ENCODE measurements at places on chromosomes 6 and 20. TPM values are rescaled to one million over a fixed set of nuclear protein-coding genes. Genes with fewer than 3 reads are reported as not detected.
A peak's percentile ranks its signal among the peaks of the same experiment; 100 is the strongest.

DNA sequence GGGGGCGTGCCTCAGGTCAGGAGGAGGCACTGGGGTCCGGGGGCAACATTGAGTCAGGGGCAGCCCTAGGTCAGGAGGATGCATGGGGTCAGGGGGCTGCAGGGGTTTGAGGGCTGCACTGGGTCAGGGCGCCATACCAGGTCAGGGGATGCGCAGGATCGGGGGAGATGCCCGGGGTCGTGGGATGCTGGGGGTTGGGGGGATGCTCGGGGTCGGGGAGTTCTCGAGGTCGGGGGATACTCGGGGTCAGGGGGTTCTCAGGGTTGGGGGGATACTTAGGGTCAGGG is 727 bp upstream of the EXOC2 start:
- H3K4me3 ChIP-seq: peak overlapping the region; percentile 98
- H3K4me1 ChIP-seq: peaks cover 9% of the 10 kb centered on the region
- H3K27ac ChIP-seq: no peak overlapping the region
- DNase-seq: no peak
- H3K27me3 ChIP-seq: no peaks in the 10 kb centered on the region
- H3K36me3 ChIP-seq: no peaks in the 10 kb centered on the region

CD93 gene
- total RNA-seq: 0.02 TPM

TSPO2 gene
- total RNA-seq: not detected

DNA sequence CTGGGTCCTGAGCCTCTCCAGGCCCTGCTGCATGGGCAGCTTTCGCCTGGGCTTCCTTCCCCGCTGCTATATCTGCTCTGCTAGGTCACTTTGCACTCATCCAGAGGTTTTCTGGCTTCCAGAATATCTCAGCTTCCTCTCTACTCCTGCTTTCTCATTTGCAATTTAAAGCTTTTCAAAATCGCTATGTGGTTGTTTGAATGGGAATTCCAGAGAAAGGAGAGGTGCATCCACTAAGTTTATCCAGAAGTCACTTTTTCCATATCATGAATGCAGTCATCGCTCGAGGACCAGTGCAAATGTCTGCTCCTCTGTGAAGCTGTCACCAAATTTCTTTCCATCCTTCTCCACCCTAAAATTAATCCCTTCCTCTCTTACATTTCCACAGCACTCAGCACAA is 61.2 kb downstream of the SOD2 start:
- H3K36me3 ChIP-seq: no peaks in the 10 kb centered on the region
- H3K27me3 ChIP-seq: no peaks in the 10 kb centered on the region
- H3K27ac ChIP-seq: no peak overlapping the region
- no peaks in the 10 kb centered on the region for H3K4me1 ChIP-seq
- H3K4me3 ChIP-seq: no peak overlapping the region
- no peak for DNase-seq

ATP6V1G2 gene
- 3.4 TPM for total RNA-seq

DNA sequence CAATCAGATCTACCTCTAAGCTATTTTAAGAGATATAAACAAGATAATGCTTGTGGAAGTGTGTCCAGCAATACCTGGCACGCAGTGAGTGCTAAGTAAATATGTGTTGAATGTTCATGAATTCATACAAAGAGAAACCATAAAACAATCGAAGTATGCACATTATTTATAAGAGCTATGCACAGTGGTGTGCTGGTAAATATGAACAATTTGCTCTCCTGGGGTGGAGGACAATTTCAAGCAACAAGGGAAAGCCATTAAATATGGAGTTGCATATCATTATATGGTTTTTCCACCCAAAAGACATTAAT is 526.6 kb upstream of the MARCKS start:
- H3K27ac ChIP-seq: no peak overlapping the region
- H3K36me3 ChIP-seq: no peaks in the 10 kb centered on the region
- no peak for DNase-seq

DNA sequence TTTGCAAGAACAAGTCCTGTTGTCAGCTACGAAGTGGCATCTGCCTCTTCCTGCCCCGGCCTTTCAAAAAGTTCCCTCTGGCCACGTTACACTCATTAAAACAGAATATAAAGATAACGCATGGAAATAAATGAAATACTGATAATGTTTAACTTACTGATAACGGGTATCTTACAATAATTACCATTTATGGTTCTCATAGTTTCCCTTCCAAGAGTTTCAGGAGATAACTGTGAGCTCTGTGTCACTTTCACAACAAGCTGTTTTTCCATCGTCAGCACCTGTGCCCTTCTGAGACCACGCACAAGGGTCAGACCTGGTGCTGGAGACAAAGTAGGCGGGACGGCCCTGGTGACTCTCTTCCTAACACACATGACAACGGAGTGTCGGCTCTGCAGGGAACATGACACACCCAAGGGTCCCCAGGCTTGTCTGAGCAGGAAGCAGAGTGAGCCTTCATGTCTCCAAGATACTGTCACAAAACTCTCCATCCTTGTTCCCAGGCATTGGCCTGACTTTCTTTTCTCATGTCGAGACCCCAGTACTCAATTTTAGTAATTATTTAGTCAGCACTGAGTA is 86.2 kb upstream of the THBS2 start:
- no peaks in the 10 kb centered on the region for H3K27me3 ChIP-seq
- H3K27ac ChIP-seq: no peak overlapping the region
- no peak for DNase-seq
- no peaks in the 10 kb centered on the region for H3K4me1 ChIP-seq
- H3K4me3 ChIP-seq: no peak overlapping the region
- H3K36me3 ChIP-seq: no peaks in the 10 kb centered on the region

DNA sequence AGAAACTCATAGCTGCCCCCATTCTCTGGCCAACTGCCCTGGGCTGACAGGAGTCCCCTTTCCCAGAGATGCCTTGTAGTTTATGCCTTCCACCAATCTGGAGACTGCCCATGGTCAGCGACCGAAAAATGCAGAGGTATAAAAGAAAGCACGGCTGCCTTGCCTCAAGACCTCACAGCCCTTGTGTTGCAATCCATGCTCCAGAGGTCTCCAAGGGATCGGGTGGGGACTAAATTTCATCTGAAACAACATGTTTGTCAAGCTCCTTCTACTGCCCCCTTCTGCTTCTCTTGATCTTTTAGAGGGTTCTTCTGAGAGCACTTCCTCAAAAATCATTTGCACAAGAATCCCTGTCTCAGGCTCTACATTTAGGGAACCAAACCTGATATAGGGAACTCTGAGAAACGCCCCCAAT is 128.8 kb downstream of the PLCB1 start:
- H3K4me3 ChIP-seq: no peak overlapping the region
- H3K27ac ChIP-seq: no peak overlapping the region
- no peaks in the 10 kb centered on the region for H3K27me3 ChIP-seq
- H3K4me1 ChIP-seq: no peaks in the 10 kb centered on the region
- no peak for DNase-seq
- H3K36me3 ChIP-seq: no peaks in the 10 kb centered on the region

DNA sequence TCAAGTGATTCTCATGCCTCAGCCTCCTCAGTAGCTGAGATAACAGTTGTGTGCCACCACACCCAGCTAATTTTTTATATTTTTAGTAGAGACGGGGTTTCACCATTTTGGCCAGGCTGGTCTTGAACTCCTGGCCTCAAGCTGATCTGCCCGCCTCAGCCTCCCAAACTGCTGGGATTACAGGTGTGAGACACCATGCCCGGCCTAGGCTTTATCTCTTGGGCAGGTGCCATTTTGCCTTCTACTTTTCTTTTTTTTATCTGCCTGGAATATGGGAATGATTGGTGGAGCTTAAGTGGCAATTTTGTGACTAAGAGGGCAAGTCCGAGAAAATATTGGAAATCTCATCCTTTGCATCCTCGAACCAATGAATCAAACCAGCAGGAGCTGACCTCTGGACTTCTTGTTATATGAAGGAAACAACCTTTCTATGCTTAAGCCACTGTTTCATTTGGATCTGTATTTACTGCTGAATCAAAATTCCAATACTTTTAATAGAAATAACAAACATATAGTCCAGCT is 128.9 kb upstream of the ZNF217 start:
- H3K4me1 ChIP-seq: peaks cover 6% of the 10 kb centered on the region
- no peak for DNase-seq
- no peaks in the 10 kb centered on the region for H3K36me3 ChIP-seq

- DNase-seq: no peak
- no peaks in the 10 kb centered on the region for H3K36me3 ChIP-seq
- no peaks in the 10 kb centered on the region for H3K27me3 ChIP-seq
- no peaks in the 10 kb centered on the region for H3K4me1 ChIP-seq
- no peak overlapping the region for H3K27ac ChIP-seq
These were observed 68.3 kb downstream of the BCAS1 start for GRCh38 chr20:54002056-54002575.

FAM217A gene
- not detected for total RNA-seq
